ENCODE measurements at places on chromosomes 3 and 15.

- no peaks in the 10 kb centered on the region for H3K27me3 ChIP-seq
- peaks cover 27% of the 10 kb centered on the region for H3K4me1 ChIP-seq
- DNase-seq: peak; percentile 85
- peak overlapping the region; percentile 82 for H3K27ac ChIP-seq
- peak overlapping the region; percentile 3 for H3K4me3 ChIP-seq
These were observed 15.9 kb downstream of the RPLP1 start for GRCh38 chr15:69468241-69469121.

DNA sequence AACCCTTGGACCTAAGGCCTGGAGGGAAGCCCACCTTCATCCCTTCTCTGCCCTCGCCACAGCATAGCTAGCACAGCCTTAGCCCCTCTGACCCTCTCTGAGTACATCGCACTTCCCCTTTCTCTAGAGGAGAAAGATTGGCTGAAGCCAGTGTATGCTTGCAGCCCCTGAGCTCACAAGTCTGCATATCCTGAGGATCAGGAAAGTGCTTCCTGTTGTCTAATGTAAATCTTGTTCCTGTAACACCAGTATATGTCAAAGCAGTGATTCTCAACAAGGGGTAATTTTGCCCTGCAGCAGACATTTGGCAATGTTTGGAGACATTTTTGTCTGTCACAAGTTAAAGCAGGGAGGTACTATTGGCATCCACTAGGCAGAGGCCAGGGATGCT, 2.2 kb upstream of the PRKCD start:
- H3K27ac ChIP-seq: no peak overlapping the region
- H3K4me3 ChIP-seq: no peak overlapping the region
- H3K36me3 ChIP-seq: peaks cover 4% of the 10 kb centered on the region
- peaks cover 21% of the 10 kb centered on the region for H3K4me1 ChIP-seq
- DNase-seq: no peak

- no peak overlapping the region for H3K4me3 ChIP-seq
- no peaks in the 10 kb centered on the region for H3K27me3 ChIP-seq
- no peak overlapping the region for H3K27ac ChIP-seq
These were observed 32.4 kb downstream of the THBS1 start for GRCh38 chr15:39613271-39613670.

DNA sequence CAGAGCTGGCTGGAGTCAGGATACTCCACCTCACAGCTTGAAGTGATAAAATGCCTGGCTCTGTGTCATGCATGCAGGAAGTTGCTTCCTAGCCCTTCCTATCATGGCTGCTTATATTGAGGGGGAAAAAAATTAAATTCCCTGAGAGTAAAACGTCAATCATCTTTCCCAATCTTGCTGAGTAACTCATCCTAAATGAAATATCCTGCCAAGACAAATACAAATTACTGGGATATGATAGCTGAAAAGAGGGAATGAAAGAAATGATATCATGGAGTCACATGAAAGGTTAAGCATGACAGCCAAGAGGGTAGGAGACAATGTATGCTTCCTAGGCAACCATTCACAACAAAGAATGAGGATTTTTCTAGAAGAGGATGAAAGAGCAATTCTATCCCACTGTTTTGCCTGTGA, 110.6 kb downstream of the ABI3BP start:
- H3K36me3 ChIP-seq: no peaks in the 10 kb centered on the region
- DNase-seq: no peak
- no peak overlapping the region for H3K4me3 ChIP-seq
- no peaks in the 10 kb centered on the region for H3K4me1 ChIP-seq
- H3K27me3 ChIP-seq: no peaks in the 10 kb centered on the region

DNA sequence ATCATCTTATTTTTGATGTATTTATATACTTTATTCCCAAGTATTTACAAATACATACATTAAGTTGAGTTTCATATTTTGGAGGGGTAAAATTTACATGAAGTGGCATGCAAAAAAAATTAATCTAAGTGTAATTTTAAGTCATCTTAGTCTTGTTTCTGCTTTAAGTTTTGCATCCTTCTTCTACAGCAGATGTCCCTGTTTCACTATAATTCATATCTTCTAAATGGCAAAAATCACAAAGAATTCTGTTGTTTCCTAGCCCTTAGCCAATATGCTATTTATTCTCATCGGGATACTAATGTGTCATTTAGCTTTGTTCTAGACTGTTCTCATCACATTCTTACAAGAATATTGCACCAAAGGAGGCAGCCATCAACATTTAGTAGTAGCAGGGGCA, 831.9 kb downstream of the GBE1 start:
- no peak for DNase-seq
- no peak overlapping the region for H3K27ac ChIP-seq
- no peaks in the 10 kb centered on the region for H3K27me3 ChIP-seq

DNA sequence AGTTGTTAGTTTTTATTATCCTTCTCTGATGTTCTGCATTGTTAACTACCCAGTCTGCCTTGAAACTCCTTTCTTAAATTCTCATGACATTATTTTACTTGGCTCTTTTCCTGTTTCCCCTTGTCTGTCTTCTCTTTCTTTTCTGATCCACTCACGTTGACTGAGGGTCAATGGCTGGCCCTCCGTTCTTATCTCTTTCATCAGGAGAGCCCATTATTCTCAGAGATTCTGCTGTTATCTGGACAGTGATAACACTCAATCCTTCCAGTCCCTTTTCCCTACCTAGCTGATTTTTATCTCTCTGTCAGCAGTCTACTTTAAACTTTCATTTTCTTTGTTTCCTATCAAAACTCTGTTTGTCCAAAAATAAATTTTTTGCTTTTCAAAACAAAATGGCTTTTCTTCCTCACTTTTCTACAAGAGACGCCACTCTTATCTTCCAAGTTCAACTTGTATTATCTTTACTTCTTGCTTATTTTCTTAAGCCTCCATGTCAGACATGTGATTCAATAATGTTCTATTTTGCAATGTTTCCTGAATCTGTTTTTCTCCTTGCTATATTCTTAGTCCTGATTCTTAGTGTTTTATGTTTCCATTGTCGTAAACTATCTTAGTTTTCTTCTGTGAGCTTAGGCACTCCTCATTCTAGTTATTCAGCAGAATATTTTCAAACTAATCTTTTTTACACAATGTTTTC, 120.2 kb downstream of the NEDD4 start:
- H3K27ac ChIP-seq: no peak overlapping the region
- no peaks in the 10 kb centered on the region for H3K4me1 ChIP-seq
- H3K4me3 ChIP-seq: no peak overlapping the region
- DNase-seq: no peak
- no peaks in the 10 kb centered on the region for H3K27me3 ChIP-seq
- no peaks in the 10 kb centered on the region for H3K36me3 ChIP-seq

GRCh38 chr15:84785053-84785452, 32.1 kb upstream of the ALPK3 start:
- H3K36me3 ChIP-seq: peaks cover 41% of the 10 kb centered on the region
- H3K4me1 ChIP-seq: no peaks in the 10 kb centered on the region

- DNase-seq: no peak
- H3K4me3 ChIP-seq: no peak overlapping the region
- no peaks in the 10 kb centered on the region for H3K4me1 ChIP-seq
- no peak overlapping the region for H3K27ac ChIP-seq
These were observed 424.3 kb upstream of the TPRG1 start for GRCh38 chr3:188747489-188747888.

DNA sequence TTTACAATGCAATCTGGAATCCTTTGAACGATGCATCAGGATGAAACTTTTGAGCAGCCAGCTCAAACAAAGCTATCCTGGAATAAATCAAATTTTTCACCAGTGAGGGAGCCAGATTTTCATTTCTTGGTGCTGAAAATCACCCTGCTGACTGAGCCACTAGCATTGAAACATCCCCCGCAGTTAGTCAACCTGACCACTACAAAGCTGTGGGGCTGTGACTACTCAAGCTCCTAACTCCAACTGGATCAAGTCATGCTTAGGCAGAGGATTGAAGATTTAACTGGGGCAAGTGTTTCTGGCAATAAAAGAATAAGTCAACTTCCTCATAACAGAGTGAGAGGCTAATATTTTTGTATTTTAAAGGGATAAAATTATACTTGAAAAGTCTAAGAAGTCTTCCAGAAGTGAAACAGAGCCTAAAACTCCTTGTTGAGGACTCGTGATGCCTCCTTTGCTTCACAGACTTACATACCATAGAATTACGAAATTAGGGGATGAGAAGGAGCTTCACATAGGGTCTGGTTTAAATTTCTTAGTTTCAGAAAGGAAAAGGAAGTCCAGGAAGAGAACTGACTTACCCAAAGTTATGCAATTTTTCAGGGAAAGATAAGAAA, 177.8 kb downstream of the SERPINI1 start:
- H3K27ac ChIP-seq: no peak overlapping the region
- no peak for DNase-seq
- H3K4me3 ChIP-seq: no peak overlapping the region
- no peaks in the 10 kb centered on the region for H3K27me3 ChIP-seq
- no peaks in the 10 kb centered on the region for H3K36me3 ChIP-seq
- no peaks in the 10 kb centered on the region for H3K4me1 ChIP-seq

- H3K27ac ChIP-seq: no peak overlapping the region
- no peak overlapping the region for H3K4me3 ChIP-seq
- H3K4me1 ChIP-seq: no peaks in the 10 kb centered on the region
- H3K27me3 ChIP-seq: no peaks in the 10 kb centered on the region
These were observed 51.4 kb upstream of the IGF1R start for GRCh38 chr15:98596885-98597392.

DNA sequence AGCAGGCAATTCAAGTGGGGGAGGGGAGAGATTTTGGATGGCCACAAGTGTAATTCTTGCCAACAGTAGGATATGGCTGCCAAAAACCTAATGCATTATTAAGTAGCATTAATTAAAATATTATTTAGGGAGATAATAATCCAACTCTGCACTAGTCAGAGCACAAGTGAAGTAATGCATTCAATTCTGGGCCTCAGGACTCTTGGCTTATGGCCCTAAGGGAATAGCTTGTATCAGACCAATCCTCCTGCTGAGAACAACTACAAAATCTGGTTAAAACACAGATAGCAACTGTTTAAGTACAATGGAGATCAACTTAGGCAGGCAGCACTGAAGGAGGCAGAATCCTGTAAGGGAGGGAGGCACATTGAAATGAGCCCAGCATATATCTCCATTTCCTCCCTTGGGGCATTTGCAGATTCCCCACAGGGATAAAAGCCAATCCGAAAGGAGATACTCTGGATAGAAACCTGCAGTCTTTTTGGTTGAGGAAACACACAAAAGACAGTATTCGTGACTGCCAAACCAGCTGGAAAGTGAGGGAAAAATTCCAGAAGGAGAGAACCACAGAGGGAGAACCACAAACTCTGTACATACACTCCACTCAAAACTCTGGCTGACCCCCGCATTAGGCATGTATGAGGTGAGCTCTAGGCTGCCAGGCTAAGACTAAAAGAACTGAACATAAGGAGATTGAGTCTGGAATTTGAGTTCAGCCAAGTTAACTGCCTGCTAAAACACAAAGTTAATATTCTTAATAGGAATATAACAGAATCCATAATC, 57.4 kb downstream of the ETFA start:
- no peaks in the 10 kb centered on the region for H3K4me1 ChIP-seq
- DNase-seq: no peak
- no peak overlapping the region for H3K27ac ChIP-seq
- no peaks in the 10 kb centered on the region for H3K27me3 ChIP-seq
- no peak overlapping the region for H3K4me3 ChIP-seq

GRCh38 chr3:127915937-127916493, 983 bp downstream of the KBTBD12 start:
- H3K4me1 ChIP-seq: no peaks in the 10 kb centered on the region
- H3K27me3 ChIP-seq: peaks cover 5% of the 10 kb centered on the region
- H3K4me3 ChIP-seq: no peak overlapping the region
- no peak for DNase-seq
- H3K27ac ChIP-seq: no peak overlapping the region
- H3K36me3 ChIP-seq: no peaks in the 10 kb centered on the region

DNA sequence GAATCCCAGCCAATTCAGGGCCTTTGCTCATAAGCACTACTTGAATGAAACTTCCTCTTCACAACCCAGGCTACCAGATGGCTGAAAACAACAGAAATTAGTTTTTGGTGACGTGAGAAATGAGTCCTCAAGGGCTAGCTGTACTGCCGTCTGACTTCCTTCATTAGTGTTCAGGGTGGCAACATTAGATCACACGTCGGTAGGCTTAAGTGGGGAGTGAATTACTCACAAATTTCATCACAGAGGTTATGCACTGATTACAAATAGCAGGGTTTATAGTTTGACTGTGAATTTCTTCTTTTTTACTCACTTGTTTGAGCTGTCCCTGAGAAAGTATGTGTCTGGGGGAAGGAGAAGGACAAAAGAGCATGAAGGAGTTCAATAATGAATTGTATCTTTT, 397.2 kb downstream of the GAP43 start:
- H3K27me3 ChIP-seq: no peaks in the 10 kb centered on the region
- H3K4me1 ChIP-seq: no peaks in the 10 kb centered on the region
- H3K36me3 ChIP-seq: no peaks in the 10 kb centered on the region

DNA sequence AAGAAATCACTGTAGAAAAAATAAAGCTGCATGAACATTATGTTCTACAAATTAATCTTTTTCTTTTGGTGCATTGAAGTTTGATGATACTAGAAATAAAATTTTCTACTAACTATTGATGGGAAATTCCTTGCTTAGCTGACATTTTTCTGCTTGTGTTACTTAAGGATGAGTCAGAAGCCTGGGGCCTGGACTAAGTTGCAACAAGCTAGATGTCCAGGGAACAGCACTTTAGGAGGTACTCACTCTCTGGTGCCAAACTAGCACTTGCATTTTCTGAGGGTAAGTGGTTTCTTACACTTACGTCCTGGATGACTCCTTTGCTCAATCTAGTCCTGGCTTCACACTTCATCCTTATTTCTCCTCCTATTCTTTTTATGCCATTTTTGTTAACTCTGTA, 945.1 kb downstream of the IGSF11 start:
- no peak overlapping the region for H3K4me3 ChIP-seq
- H3K27me3 ChIP-seq: no peaks in the 10 kb centered on the region
- no peaks in the 10 kb centered on the region for H3K36me3 ChIP-seq
- no peak for DNase-seq

DNA sequence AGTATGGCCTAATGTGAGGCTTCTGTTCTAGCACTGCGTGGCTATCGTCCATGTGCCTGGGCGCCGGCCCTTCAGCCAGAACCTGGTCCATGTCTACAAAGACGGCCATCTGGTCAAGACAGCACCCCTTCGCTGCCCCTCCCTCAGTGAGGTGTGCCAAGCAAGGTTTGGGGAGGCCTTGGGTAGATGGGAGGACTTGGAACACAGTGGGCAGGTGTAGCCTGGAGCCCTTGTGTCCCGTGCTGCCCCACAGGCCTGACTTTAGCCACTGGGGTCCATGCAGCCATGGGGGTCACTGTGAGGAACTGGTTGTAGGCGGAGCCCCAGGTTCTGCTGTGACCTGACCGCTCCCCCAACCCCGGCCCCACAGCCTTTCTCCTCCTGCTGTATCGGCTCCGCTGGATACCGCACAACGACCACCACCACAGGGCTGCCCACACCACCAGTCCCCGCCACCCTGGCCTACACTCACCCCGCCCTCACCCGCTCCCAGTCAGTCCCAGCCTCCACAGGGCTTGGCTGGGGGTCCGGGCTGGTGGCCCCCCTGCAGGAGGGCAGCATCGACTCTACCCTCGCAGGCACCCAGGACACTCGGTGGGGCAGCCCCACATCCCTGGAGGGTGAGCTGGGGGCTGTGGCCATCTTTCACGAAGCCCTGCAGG, 16.6 kb downstream of the NBEAL2 start:
- H3K27me3 ChIP-seq: no peaks in the 10 kb centered on the region
- H3K4me3 ChIP-seq: no peak overlapping the region
- H3K36me3 ChIP-seq: peaks cover 7% of the 10 kb centered on the region
- H3K4me1 ChIP-seq: no peaks in the 10 kb centered on the region

- no peaks in the 10 kb centered on the region for H3K36me3 ChIP-seq
- H3K27ac ChIP-seq: no peak overlapping the region
- no peaks in the 10 kb centered on the region for H3K4me1 ChIP-seq
- no peak overlapping the region for H3K4me3 ChIP-seq
These were observed 50.6 kb downstream of the KLHDC8B start for GRCh38 chr3:49222002-49222401.

GRCh38 chr3:133472242-133472641, 72.4 kb downstream of the BFSP2 start:
- DNase-seq: no peak
- H3K36me3 ChIP-seq: no peaks in the 10 kb centered on the region
- H3K4me3 ChIP-seq: no peak overlapping the region
- H3K27me3 ChIP-seq: no peaks in the 10 kb centered on the region

All from naive thymus-derived CD4-positive, alpha-beta T cell (primary cell).